ENCODE measurements at places on chromosomes 11 and 22.
A peak's percentile ranks its signal among the peaks of the same experiment; 100 is the strongest.

DNA sequence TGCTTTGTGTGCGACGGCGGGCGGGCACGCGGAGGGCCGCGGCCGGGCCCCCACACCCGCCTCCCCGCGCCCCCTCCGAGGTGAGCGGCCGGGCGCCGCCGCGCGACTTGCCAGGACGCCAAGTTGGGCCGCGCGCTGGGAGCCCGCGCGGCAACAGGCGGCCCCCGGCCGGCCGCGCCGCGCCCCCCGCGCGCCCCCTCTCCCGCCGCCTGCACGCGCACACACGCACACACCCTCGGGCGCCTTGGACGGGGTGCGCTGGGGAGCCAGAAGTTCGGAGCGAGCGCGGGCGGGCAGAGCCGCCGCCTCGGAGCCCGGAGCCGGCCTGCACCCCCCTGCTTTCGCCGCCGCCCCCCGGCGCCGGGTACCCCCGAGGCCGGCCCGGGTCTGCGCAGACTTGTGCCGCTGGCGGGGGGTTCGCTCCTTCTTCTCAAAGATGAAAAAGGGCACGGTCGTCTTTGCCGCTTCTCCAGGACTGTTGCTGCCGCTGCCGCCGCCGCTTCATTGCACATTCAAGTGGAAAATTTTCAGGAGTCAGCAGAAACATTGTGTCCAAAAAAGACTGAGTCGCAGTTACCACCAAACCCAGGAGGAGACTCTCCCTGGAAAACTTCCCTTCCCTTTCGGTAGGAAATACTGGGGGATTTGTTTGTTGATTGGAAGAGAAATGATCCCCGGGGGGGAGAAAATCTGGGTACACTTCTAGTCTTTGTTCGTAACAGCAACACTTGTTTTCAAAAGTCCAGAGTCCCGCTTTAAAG lies 895 bp downstream of the TEAD1 start:
- no peak for DNase-seq

DNA sequence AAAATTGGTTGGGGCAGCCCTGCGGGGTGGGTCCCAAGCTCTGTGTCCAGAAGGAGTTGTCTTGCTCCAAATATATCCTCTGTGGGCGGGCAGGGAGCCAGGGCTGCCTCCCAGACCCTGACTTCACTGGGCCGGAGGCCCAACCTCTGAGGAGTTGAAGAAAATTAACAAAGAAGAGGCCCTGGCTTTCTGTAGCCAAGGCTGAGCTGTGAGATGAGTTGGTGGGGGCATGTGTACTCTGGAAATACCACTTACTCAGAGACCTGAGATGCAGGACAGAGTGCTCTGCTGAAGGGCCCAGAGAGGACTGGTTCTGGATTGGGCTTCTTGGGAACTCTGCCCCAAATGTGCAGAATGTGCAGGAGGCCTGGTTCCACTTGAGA lies 96.3 kb downstream of the SWAP70 start:
- DNase-seq = peak; percentile 88

GRCh38 chr11:76729214-76729613 lies 53.9 kb upstream of the TSKU start:
- DNase-seq = no peak

- peak; percentile 41 for DNase-seq
These were observed 327.3 kb upstream of the PITPNB start for GRCh38 chr22:28246397-28246796.

- DNase-seq = no peak
These were observed 78.8 kb downstream of the TSPAN18 start for GRCh38 chr11:44805596-44805995.

- no peak for DNase-seq
These were observed 249.8 kb upstream of the BLID start for GRCh38 chr11:122365610-122366360.

DNA sequence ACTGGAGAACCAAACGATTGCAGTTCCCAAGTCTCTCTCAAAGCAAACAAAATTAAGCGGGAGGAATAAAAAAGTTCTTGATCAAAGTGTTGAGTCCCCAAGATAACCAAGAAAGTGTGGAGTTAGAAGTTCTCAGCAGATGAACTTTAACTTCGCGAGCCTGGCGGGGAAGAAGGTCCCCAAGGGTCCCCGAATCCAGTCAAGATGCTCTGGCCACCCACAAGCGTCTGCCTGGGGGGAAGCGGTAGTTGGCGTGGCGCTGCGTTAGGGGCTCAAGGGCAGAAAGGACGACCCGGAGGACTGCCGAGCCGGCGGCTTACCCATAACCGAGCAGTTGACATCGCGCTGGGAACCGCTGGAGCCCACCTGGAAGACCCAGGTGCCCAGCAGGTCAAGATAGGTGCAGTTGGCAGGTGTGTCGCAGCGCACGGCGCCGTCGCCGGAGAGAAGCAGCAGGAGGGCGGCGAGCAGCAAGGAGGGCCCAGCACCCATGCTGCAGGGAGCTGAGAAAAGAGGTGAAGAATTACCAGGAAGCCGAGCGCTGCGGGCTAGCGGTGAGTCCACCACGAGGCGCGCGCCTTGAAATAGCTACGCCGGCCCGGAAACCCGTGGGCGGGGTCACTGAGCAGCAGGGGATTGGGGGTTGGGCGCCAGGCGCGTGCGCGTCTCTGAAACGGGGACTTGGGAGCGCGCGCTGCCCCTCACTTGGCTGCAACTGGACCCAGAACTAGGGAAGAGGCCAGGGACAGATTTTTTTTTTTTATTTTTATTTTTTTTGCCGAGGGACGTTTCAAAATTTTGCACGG lies at the start of gene CTSC:
CTSC (minus strand) TSS at position 556 of the 806 bp plus-strand sequence; CDS start at position 492, 64 bp downstream.
- DNase-seq = peak; percentile 92

- no peak for DNase-seq
These were observed 9.5 kb downstream of the APOL6 start for GRCh38 chr22:35657571-35658312.

DNA sequence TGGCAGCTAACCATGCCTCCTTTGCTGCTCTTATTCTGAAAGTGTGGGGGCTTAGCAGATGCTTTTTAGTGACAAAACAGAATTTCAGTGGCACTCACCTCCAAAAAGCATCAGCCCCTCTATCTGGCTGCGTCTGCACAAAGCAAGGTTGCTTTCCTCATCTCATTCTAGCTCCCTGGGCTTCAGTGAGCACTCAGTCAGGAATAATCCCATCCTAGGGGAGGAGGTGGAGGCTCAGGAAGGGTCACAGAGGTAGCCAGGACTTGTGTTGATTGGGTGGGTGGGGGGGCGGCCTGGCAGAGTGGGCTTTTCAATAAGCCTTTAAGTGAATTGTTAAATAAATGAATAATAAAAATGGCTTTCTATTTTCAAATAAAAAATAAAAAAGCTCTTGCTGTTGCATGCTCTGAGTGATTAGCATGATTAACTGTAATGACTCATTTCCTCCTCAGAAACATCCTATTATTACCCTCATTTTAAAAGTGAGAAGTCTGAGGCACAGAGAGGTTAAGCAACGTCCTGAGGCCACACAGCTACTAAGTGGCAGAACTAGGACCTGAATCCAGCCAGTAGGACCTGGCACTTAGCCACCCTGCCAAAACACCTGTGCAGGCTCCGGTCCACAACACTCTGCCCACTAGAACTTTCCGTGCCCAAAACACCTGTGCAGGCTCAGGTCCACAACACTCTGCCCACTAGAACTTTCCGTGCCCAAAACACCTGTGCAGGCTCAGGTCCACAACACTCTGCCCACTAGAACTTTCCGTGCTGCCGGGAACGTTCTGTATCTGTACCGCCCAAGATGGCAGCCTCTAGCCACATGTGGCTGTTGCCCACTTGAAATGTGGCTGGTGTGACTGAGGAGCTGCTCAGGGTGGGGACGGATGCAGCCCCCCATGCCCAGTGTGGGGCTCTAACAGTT lies 5.5 kb downstream of the B3GAT1 start:
- DNase-seq = no peak

GRCh38 chr11:132430429-132431062 lies 1060.1 kb downstream of the NTM start:
- no peak for DNase-seq

DNA sequence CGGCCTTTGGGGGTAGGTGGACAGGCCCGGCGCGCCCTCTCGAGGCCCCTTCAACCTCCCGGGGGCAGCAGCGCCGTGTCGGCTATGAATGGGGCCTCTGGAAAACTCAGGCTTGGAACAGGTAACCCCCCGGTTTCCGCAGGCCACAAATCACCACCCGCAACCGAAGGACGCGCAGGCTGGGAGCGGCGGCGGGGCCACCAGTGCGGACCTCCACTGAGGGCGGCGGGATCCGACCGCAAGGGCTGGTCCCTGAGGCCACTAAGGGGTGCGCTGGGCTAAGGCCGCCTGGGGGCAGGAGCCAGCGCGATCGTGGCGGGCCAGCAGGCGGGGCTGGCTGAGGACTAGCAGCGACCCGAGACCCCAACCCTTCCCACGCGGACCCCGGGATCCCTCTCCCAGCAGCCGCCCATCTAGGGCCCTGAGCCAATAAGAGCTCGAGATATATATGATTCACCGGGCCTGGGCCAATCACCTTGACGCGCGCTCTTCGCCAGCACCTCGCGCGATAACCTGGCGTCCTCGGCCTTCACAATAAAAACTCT lies 609 bp upstream of the ATF4 start:
- DNase-seq = peak; percentile 99

Data from brain microvascular endothelial cell (primary cell).